ENCODE measurements at places on chromosomes 5 and 9.

DNA sequence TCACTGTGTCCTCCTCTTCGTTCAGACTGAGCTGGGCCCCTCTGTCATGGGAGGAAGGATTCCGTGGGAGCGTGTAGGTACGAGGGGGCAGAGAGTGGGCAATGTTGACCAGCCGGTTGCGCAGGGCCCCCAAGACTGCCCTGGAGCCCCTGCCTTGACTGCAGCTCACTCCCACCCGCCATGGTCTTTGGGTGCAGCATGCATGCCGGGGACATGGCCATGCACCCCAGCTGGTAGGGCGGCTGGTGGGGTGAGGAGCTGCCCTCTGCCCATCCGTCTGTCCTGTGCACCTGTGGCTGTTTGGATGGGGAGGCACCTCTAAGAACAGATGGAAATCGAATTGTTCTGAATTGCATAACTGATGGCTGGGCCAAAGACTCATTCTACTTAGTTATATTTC, 42.6 kb upstream of the NPR3 start:
- no peak for DNase-seq

DNA sequence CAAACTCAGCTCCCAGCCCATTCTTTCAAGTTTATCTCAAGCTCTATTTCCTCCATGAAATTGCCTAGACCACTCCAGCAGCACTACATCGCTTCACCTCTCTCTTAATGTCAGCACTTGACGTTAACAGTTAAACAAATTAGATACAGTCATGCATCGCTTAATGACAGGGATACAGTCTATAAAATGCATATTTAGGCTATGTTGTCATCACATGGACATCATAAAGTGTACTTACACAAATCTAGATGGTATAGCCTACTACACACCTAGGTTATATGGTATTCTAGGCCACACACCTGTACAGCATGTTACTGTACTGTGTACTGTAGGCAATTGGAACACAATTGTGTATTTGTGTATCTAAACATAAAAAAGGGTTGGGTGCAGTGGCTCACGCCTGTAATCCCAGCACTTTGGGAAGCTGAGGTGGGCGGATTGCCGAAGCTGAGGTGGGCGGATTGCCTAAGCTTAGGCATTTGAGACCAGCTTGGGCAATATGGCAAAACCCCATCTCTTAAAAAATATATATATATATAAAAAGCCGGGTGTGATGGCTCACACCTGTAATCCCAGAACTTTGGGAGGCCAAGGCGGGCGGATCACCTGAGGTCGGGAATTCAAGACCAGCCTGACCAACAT, 13.4 kb upstream of the PCSK5 start:
- DNase-seq: no peak

- no peak for DNase-seq
Measured at GRCh38 chr5:150017226-150018005, 16.9 kb downstream of the HMGXB3 start.

GRCh38 chr9:107667231-107668070, 177.9 kb upstream of the KLF4 start:
- DNase-seq: no peak

DNA sequence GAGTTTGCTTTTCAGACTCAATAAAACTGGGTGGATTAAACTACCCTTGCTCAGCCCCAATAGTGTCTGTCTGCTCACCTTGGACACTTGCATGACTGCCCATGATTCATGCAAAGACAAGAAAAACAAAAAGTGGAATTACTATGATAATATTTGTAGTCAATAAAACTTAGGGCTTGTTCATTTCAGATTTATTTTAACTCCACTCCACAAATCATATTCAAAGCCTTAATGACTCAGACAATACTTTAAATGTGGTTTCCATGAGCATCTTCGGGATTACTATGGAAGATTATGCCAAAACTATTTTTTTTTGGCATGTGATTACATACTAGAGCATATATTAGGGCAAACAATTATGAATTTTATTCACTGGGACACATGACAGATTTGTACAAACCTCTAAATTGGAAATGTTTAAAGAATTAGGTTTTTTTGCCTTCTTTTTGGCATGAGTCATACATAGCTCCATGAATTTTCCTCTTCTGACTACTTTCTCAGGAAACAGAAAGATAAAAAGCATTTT, 468.9 kb downstream of the ACTL7B start:
- DNase-seq: peak; percentile 83
